Activated CD4-positive, alpha-beta T cell treated with anti-CD3 and anti-CD28 coated beads for 24 hours (primary cell): ENCODE measurements at places on chromosomes 5 and 9.

DNA sequence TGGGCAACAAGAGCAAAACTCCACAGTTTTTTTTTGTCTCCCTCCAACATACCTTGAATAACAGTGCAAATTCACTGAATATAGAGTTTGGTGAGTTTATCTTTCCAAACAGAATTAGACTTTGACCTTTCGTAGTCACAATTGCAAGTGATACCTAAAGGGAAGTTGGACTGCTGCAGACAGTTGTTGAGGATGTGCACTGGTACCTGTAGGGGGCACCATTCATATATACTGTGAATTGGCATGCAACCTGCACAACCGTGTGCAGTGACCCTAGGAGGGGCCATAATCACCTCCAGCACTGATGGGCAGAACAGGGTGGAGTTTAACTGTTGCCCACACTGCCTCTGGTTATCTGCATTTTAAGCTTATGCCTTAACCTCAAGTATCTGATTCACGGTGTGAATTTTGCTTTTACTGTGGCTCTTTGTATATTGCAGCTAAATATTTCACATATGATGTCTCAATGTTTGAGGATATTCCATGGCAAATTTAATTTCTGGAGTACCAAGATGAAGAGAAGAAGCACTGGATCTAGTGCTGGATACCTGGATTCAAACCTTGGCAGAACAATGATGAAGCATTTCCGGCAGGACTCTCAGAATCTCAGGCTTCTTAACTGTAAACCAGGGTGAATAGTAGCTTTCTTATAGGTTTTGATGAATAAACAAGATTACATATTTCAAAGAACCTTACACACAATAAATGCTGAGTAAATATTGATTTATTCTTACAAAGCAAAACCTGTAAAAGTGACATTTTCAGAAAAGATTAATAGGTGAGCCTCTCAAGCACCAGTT, 144.3 kb downstream of the ACTBL2 start:
- no peak for DNase-seq

DNA sequence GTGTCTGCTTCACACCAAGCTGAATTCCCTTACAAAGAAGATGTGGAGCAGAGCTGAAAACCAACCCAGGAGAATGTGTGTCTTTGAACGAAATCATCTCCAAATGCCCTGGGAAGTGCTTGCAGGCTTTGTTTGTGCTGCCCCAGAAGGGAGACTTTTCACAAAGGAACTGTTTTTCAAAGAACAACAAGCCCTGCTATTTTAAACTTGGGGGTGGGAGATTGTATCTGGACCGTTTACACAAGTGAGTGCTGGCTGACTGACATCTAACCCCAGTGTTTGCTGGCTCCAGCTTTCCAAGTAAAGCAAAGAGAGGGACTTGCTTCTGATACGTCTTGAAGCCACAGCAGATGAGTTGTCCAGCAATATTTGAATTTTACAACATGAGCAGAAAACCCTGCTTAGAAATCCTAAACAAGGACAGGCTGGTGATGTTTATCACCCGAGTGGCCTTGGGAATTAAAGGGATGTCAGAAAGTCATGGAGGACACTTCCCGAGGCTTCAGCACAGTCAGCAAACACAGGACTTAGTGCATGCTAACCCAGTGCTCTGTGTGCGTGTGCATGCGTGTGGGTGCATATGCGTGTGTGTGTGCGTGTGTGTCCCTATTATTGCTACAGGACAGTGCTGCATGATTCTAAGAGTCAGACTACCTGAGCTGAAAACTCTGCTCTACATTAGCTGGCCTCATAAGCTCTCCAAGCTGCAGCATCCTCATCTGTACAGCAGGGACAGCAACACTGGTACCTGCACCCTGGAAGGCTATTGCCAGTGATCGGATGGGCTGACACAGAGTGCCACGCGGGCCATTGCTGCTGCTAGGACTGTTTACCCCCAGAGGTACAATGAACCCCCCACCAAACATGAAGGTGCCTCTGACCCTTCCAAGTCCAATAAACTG, 1.4 kb downstream of the ADAMTS12 start:
- DNase-seq = no peak

GRCh38 chr5:32526810-32527209, 58.5 kb upstream of the SUB1 start:
- no peak for DNase-seq

GRCh38 chr5:30867711-30868110, 325.8 kb upstream of the CDH6 start:
- no peak for DNase-seq
